ENCODE measurements at places on chromosomes 12 and 14.

DNA sequence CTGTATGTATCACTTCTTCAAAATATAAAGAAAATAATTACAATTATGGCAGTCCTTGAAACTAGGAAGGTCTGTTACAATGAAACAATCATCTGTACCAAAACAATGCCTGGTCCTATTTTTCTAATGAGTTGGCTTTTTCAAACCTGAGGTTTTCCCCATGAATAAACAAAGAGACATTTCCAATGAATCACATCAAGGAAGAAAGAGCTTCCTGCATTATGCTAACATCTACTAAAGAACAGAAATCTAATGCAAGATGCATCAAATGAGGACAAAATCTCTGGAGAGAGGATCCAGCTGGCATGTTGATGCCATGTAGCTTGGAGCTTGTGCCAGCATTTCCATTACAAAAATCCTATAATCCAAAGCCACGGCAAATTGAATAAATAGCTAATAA is 29.3 kb downstream of the NIN start:
- DNase-seq = no peak

GRCh38 chr12:130102266-130102665 is 60.0 kb upstream of the FZD10 start:
- DNase-seq = no peak

DNA sequence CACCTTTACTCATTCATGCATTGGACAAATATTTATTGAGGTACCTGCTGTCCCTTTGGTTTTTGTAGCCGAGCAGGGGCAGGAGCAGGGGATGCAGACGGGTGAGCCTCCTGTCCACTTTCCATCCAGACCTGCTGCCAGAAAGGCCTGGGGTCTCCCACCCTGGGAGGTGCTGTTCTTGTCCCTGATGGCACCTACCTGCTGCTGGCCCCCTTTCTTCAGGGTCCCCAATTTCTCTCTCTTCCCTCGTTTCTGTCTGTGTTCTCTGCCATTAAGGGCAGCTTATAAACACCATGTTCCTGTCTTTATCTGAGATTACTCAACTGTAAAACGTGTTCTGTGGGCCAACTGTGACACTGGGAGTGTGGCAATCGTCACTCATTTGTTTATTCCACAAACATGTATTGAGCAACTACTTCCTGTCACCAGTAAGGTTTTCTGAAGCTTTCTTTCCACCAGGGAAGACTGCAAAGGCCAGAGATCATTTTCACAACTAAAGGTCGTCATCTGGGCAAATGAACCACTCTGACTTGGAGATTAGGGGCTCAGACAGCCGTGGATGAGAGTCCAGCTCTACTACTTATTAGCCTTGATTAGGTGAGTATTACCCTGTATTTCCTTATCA is at the start of gene HAL:
TSS of gene HAL (minus strand) at position 311 of the 625 bp plus-strand sequence. CDS start 434 bp downstream, outside the sequence.
- no peak for DNase-seq

- no peak for DNase-seq
Observed at GRCh38 chr14:101442451-101442850, 118.8 kb upstream of the DIO3 start.

GRCh38 chr12:131980263-131980662 is 30.5 kb downstream of the EP400 start:
- DNase-seq = no peak

- DNase-seq = no peak
Observed at GRCh38 chr14:31297701-31298344, 90.2 kb upstream of the HECTD1 start.

DNA sequence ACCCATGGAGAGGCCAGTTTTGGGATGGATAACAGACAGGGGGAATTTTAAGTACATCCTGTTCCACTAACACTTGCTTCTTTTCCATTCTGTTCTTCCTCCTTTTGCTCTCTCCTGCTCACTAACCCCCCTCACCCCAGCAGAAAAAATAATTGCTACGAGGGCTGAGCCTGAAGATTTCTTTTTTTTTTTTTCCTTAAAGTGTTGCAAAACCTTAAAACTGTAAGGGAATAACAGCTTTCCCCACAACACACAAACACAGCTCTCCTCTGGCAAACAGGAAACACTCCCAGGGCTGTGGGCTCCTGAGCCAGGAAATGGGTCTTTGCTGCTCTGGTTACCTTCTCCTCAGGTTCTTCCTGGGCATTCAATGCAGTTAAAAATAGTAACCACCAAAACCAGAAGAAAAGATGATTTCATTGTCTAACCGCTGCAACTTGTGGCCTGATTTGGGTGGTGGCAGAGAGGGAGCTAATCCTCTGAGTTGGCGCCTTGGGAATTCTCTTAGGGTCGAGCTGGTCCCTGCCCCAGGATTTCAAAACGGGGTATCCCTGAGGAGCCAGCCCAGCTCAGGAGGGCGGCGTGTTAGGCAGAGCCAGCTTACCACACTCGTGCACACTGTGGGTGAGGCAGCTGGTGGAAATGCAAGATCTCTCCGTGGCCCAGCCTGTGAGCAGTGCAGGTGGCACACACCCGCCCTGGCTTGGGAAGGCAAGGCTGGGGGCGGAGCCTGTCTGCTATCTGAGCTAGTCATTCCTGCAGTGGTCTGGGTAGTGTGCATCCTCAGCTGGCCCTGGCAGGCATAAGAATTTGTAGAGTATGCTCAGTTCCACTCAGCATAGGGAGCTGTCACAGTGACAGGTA is 17.1 kb upstream of the EMP1 start:
- no peak for DNase-seq

GRCh38 chr12:123744836-123745235 is 17.3 kb upstream of the DNAH10 start:
- DNase-seq = no peak

DNA sequence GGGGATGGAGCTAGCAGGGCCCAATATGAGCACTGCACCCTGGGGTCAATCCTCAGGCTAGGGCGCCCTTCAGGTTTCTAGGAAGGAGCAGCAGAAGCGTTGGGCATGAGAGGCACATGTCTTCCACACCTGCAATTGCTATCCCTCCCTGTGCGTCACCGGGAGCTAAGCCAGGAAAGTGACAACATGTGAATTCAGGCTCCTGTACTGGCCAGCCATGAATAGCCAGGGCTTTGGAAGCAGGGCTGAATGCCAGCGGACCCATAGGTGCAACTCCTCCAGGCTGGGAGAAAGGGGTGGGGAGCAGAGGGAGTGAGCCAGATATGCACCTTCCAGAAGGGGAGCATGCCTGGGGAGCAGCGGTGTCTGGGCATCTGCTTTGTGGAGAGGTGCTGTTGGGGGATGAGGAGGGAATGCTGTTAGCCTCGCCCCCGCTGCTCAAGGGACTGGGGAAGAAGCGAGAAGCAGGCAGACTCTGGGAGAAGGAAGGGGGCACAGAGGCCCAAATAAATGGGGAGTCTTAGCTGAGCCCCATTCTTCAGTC is 6.1 kb downstream of the HOXC5 start:
- no peak for DNase-seq

DNA sequence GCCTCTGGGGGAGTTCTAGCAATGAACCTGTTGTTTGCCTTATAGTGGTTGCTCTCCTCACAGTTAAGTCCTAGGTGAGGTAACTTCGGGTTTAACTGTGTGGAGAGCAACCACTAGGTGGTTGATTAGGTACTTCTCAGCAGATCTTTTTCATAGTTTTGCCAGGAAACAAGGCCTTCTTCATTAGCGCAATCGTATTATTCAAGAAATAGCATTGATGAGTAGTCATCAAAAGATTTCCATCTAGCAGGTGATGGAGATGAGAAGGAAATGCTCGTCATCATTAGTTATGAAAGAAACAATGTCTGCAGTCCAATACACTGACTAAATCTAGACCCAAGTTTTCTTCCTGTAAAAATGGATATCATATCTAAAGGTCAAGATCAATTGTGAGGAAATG is 923.3 kb downstream of the AACS start:
- DNase-seq = no peak

DNA sequence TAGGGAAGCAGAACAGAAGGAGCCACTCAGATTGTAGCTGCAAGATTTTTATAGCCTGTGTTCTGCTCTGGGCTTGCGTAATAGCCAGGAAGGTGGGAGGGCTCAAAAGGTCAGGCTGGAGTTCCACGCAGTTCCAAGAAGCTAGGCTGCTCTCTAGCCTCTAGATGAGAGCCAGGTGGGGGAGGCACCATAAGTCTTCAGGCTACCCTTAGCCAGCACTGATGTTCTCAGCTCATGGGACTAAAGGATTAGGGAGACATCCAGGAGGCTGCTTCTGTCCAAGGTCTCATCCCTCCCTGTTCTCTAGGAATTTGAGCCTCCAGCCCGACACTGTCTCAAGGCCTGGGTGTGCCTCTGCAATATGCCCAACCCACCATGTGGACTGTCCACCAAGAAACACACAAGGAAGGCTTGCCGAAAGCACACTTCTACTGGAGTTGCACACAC is 1.7 kb downstream of the LMBR1L start:
- DNase-seq = no peak

- peak; percentile 90 for DNase-seq
Observed at GRCh38 chr14:52355016-52355431, 40.9 kb downstream of the PTGER2 start.

DNA sequence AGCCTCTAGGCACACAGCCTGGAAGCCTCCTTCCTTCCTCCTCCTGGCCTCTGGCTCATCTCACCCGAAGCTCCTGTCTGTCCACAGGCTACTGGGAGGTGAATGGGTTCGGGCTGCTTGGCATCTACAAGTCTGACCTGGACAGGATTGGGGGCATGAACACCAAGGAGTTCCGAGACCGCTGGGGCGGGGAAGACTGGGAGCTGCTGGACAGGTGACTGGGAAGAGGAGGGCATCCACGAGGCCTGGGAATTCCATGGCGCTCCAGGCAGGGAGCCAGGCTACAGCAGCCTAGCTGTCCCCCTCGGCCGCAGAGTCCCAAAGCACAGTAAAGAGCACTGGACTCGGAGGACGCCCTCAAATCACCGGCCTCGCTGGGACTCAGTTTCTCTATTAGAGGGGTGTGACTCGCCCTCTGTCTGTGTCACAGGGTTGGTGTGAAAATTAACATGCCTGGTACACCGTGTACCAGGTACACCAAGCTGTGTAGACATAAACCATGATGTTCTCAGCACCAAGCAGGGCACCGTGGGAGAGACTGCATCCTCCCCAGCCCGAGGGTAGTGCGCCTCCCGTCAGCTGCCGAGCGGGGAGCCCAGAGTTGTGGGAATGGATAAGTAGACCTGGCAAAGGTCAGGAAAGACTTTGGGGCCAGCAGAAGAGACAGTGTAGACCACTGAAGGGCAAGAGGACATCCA is 99.6 kb downstream of the B4GALNT3 start:
- DNase-seq = no peak

- peak; percentile 58 for DNase-seq
Observed at GRCh38 chr14:87566991-87567390, 426.0 kb downstream of the GALC start.

Data from BJ (cell line).